ENCODE measurements at places on chromosomes 7 and 10.

DNA sequence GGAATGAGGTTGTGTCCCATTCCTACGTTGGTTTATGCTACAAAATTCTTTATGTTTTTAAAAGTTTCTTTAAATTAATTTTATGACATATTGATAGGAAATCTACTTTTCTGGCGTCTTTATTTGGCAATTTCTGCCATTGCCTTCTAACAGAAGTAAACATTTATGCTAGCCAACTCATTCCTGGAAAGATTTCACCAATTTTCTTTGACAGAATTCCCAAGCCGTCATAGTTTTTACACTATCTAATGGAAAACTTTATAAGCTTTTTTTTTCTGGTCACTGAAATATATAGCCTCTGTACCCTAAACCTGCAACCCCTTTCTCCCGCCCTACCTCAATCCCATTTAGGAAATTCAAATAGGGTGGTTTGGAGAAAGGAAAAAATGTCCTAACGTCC, 6.1 kb upstream of the TCAF1 start:
- DNase-seq, result no peak

DNA sequence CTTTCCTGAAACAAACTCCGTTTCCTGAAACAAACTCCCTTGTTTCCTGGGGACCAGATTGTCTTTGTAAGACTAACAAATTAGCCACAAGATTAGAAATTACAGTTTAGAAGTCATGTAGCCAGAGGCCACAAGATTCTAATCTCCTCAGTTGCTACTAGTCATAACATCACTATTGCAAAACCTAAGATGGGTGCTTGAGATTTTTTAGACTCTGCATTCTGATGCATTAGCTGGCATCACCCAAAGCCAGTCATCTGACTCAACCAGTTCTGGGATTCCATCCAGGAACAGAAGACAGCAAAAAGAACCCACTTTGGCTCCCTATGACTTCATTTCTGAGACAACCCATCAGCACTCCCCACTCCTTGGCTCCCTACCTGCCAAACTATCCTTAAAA, 367.9 kb upstream of the MBL2 start:
- no peak for DNase-seq

DNA sequence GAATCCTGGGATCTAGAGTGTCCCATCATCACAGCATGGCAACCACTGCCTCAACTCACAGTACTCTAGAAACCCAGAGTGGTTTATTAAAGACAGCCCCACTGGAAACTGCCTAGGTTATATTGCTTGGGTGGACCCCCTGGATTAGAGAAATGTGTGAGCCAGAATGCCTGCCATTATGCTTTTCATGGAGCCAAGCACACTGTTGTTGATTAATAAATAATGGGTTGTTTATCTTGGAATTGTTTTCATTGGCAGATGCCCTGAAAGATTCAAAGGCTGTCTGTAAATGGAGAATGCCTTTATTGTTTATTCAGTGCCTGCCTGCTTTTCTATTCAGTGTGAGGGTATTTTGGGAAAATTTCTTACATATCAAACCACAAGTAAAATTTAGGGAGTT, 52.1 kb downstream of the GNAI1 start:
- no peak for DNase-seq

- DNase-seq, result no peak
These were observed 15.3 kb downstream of the POT1 start for GRCh38 chr7:124914298-124914697.

DNA sequence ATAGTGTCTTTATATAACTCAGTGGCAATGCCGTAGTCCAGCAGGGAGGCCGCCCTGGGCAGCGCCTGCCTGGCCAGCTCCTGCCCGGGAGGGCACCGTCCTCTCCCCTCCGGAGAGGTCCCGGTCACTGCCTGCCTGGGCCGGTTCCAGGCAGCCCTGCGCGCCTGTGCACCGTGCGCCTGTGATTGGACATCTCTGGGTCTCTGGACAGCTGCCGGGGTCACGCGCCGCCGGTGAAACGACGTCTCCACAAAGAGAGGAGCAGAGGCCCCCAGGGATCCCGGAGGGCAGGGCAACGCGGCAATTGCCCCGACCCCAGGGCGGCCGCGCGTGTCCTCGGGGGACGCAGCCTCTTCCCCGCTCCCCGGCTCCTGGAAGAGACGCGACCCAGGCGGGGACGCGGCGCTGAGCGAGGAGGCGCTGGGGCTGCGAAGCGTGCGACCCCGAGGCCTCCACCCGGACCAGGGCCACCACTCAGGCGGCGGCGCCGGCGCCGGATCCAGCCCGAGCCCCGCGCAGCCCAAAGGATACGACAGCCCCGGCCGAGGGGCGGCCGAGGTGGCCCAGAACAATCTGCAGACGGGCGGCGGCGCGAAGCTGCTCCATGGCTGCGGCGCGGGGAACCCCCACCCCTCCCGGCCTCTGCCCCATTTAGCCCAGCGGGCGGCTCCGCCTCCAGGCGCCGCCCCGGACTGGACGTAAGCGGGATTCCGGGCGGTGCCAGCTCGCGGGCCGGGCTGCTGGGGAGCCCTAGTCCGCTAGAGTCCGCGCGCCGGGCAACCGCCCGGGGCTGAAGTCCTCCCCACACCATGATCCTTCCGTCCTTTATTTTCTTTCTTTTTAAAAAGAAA, at the start of gene PHYH:
TSS of gene PHYH (minus strand) at position 628 of the 851 bp plus-strand sequence. CDS start at position 606, 22 bp downstream.
- DNase-seq, result peak; percentile 78

- DNase-seq, result no peak
These were observed 47.1 kb upstream of the GAD2 start for GRCh38 chr10:26169466-26169865.

GRCh38 chr7:46208635-46209525, 287.8 kb upstream of the IGFBP3 start:
- DNase-seq, result no peak

GRCh38 chr10:67114945-67115344, 189.1 kb downstream of the LRRTM3 start:
- DNase-seq, result no peak
